ENCODE measurements at places on chromosomes 3 and 15. TPM values are rescaled to one million over a fixed set of nuclear protein-coding genes. Genes with fewer than 3 reads are reported as not detected.

Gene C15orf62
- 0.52 TPM for total RNA-seq

Gene ALPK3
- 9.7 TPM for total RNA-seq

Gene CLSTN2
- total RNA-seq, result 9.7 TPM

Gene RAB11A
- 373 TPM for total RNA-seq

Gene WDR72
- total RNA-seq, result 1.1 TPM

Measured in ureter (tissue), 1 donor.